ENCODE measurements at places on chromosomes 3 and 15.

- DNase-seq = no peak
Observed at GRCh38 chr15:31320022-31320421, 6.6 kb upstream of the KLF13 start.

DNA sequence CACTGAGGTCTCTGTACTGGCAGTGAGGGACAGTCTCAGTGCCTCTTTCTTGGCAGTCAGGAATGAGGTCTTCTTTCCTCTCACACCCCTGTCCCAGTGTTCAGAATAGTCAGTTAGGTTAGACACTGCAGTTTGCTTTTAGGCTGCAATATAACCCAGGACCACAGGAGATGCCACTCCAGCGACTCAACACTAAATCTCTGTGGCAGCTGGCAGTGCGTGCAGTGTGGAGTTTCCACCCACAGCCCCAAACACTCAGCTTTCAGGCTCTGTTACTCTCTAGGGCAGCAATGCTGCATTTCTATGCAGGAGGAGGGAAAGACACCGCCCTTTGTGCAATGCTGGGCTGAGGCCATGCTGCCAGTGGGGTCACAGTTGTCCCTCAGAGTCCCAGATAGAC lies 150.2 kb upstream of the SUCLG2 start:
- no peak for DNase-seq

DNA sequence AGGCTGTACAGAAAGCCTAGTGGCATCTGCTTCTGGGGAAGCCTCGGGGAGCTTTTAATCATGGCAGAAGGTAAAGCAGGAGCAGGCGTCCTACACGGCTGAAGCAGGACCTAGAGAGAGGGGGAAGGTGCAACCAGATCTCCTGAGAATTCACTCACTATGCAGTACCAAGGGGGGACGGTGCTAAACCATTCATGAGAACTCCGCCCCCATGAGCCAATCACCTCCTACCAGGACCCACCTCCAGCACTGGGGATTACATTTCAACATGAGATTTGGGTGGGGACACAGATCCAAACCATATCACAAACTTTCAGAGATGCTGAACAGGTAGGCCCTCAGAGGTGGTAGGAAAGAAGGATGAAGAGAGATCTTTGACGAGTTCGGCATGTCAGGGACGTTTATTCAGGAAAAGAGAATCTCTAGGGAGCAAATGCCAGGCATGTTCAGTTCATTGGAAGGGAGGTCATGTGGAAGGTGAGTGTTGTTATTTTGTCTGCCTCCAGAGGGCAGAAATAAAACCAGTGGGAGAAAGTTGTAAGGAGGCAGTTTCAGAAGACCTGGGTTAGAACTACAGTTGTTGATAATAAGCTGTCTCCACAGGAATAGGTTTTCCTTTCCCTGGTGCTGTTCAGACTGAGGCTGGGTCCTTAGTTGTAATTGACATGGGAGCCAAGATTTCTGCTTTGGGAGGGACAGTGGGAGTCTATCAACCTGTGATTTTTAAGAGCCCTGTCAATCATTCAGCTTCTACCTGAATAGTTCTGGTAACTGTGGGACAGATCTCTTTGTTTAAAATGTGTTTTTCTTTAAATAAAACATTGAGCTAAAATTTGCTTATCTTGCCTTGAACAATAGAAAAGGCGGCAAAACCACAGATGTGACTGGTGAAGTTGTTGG lies 4.3 kb upstream of the FNDC3B start:
- DNase-seq = no peak

- DNase-seq = no peak
Observed at GRCh38 chr3:1091286-1091685, 1.5 kb upstream of the CNTN6 start.

DNA sequence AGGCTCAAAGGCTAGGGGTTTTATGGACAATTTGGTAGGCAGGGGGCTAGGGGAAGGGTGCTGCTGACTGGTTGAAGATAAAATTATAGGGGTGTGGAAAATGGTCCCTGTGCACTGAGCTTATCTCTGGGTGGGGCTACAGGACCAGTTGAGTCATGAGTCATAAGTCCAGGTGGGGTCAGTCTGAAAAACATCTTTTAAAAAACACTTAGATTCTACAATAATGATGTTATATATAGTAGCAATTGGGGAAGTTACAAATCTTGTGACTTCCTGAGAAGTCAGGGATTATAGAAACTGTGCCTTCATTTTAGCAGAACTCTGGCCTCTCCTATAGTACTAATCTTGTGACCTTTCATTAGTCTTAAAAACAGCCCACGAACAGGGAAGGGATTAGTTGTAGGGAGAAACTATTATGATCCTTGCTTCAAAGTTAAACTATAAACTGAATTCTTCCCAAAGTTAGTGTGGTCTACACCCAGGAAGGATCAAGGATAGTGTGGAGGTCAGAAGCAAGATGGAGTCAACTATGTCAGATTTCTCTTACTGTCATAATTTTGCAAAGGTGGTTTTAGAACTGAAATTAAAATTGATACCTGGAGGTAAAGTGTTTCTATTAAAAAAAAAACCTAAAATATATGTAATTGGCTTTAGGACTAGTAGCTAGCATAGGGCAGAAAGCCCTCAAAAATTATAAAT lies 130.1 kb downstream of the P2RY1 start:
- no peak for DNase-seq

GRCh38 chr15:52337198-52337853 lies 41.7 kb upstream of the MYO5C start:
- no peak for DNase-seq

GRCh38 chr3:64915778-64916177 lies 228.0 kb upstream of the ADAMTS9 start:
- DNase-seq = no peak

DNA sequence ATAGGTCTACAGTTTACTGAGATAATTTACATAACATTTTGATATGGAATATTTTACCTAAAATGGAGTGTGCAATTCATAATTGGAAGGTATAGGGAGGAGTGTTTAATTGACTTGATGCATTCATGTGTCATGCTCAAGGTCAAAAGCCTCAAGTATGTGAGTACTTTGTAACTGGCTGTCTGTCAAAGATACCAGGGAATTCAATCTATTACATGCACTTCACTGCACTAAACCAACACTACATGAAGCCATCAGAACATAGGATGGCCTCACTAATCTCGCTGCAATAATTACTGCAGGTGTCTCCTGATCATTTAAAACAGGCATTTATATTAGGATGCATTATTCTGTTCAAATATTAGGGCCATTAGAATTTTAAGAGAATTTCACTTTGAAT lies 367.2 kb downstream of the CNTN4 start:
- DNase-seq = no peak

DNA sequence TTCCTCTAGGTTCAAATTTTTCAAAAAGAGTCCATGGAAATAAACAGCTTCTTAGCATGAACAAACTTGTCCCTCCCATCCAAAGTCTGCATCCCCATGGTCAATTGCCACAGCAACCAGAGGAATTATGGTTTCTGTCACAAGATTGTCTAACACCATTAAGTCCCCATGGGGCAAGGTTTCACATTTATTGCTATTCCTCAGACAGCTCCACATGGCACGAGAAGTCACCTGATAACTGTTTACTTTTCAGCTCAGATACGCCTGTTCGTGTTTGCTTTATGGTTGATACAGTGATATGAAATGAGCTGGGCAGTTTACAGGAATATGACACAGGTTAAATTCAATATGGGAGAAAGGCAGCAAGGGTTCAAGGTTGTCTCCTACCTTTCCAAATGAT lies 37.9 kb upstream of the MUC13 start:
- no peak for DNase-seq

GRCh38 chr3:123644358-123644757 lies 59.5 kb upstream of the HACD2 start:
- no peak for DNase-seq

GRCh38 chr15:65833501-65834205 lies 35.6 kb upstream of the RAB11A start:
- no peak for DNase-seq

DNA sequence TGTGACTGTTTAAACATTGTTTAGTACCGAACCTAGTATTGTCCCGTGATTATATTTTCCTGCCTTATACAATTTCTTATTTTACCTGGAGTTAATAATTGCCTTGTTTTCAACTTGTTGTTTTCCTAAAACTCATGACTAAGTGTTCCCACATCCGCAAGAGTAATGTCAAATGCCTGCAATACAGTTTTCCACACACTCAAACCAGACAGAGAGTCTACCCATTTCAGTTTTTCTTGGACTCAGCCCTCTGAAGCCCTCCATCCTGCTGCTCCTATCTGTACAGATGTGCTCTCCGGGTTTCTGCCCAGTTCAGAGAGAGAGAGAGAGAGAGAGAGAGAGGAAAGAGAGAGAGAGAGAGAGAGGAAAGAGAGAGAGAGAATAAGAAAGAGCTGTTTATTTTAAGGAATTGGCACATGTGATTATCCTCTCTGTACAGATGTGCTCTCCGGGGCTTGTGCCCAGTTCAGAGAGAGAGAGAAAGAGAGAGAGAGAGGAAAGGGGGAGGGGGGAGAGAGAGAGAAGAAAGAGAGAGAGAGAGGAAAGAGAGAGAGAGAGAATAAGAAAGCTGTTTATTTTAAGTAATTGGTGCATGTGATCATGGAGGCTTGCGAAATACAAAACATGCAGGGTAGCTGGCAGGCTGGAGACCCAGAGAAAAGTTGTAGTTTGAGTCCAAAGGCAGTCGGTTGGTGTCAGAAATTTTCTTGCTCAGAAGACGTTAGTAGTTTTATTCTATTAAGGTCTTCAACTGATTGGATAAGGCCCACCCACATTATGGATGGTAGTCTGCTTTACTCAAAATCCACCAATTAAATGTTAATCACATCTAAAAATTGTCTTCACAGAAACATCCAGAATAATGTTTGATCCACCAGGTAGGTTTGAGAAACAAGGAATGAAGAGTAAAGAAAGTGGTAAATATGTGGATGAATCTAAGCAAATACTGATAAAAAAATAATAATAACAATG lies 104.1 kb upstream of the GOLGA8J start:
- DNase-seq = no peak

- no peak for DNase-seq
Observed at GRCh38 chr3:197507081-197507480, 48.7 kb downstream of the BDH1 start.

DNA sequence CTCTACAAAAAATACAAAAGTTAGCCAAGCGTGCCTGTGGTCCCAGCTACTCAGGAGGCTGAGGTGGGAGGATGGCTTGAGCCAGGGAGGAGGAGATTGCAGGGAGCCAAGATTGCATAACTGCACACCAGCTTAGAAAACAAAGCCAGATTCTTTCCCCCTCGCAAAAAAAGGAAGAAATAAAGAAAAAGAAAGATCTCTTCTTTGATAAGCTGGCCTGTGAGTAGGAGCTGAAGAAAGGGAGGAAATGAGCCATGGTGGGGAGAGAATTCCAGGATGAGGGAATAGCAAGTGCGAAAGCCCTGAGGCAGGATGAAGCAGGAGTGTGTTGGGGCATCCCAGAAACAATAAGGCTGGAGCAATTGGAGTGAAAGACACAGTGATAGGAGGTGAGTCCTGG lies 24.5 kb upstream of the TOP2B start:
- DNase-seq = no peak

- no peak for DNase-seq
Observed at GRCh38 chr15:39454189-39454986, 126.5 kb upstream of the THBS1 start.

DNA sequence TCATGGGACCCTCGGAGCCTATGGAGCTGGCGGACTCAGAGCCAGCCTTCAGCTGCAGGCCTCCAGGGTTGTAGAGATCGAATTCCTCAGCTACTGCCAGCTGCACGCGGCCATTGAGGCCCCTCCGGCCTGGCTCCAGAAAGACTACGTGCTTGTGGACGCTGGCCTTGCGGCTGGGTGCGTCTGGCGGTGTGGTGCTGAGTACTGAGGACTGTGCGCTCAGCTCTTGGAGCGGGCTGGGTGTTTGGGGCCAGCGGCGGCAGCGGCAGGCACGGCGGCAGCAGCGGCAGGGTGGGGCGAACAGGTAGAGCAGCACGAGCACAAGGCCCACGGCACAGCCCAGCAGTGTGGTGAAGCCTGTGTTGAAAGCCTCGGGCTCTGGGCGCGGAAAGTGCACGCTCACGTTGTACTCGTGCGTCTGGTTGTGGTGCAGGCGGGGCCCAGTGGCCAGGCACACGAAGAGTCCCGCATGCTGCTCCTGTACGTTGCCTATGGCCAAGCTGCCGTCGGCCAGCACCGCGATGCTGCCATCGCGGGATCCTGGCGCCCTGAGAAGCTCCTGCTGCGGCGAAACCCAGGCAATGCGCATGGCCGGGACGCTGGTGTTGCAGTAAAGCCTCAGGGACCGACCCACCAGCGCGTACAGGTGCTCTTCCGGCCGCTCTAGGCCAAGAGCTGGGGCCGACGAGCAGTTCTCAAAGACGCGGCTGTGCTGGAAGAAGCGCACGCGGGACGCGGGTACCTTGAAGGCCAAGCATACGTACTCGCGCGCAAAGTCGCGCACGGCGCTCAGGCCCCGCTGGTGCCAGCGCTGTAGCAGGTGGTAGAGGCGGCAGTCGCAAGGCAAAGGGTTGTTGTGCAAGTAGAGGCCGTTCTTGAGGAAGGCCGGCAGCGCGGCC lies 1.3 kb downstream of the AMIGO3 start:
- peak; percentile 36 for DNase-seq

- no peak for DNase-seq
Observed at GRCh38 chr3:41853540-41854196, 108.2 kb downstream of the ULK4 start.

- DNase-seq = no peak
Observed at GRCh38 chr15:40293905-40294895, 11.3 kb upstream of the ANKRD63 start.

DNA sequence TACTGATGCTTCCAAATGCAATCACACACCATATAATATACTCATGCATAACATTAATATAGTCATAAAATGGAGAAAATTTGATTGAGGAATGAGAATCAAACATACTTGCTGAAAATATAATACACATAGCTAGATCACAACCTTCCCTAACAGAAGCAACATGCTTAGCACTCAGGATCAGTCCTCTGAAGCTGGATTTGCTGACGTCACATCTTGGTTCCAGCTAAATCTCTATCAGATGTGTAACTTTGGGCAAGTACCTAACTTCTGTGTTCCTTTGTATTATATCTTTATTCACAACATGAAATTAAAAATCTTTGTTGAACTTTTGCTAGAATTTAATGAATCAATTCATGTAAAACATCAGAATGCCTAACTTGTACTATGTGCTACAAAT lies 263.5 kb downstream of the ZNF385D start:
- DNase-seq = no peak

DNA sequence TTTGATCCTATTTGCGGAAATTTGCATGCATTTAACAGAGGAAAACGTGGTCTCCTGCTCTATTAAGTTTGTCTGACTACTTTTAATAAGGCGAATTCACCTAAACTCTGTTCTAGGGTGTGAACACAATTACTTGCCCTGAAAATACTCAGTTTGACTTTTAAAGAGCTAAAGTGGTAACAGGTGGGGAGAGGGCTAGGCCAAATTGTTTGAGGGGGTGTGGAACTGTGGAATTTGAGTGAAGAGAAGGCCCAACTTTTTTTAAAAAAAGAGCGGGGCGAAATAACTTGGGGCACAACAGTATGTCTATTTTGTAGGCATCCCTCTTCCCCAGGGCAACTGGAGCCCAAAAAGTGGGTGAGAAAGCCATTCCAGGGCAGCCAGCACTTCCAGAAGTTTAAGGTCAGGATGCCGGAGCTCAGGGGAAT lies 580 bp upstream of the FXR1 start:
- no peak for DNase-seq

- no peak for DNase-seq
Observed at GRCh38 chr3:115321400-115321805, 174.3 kb upstream of the ZBTB20 start.

All from mesothelial cell of epicardium (in vitro differentiated cells).